ENCODE measurements at places on chromosomes 5 and 9.

DNA sequence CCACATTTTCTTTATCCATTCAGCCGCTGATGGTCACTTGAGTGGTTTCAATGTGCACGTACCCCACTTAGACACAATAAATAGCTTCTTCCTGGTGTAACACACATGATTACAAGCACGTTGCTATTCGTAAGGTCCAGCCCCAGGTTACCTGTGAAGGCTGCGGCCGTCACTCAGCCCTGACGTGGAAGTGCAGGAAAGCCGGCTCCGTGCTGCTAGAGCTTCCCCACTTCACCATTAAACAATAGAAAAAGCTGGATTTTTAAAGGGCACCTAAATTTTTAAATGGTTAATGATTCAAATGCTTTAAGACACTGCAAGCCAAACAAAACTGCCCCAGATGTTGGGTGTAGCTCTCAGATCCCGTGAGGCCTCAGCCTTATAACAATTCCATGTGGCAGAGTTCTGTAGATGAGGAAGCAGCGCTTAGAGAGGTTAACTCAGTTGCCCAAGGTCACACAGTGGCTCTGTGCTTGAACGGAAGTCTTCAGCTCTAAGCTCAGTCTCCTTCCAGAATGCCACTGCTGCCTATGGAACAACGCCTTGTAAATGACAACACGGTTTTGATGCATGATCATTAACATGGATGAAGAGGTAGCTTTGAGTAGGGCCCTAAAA is 125.7 kb downstream of the COL23A1 start:
- DNase-seq, result no peak

GRCh38 chr9:13443346-13444244 is 164.1 kb upstream of the MPDZ start:
- DNase-seq, result no peak

GRCh38 chr5:41815663-41816229 is 54.5 kb downstream of the OXCT1 start:
- no peak for DNase-seq

DNA sequence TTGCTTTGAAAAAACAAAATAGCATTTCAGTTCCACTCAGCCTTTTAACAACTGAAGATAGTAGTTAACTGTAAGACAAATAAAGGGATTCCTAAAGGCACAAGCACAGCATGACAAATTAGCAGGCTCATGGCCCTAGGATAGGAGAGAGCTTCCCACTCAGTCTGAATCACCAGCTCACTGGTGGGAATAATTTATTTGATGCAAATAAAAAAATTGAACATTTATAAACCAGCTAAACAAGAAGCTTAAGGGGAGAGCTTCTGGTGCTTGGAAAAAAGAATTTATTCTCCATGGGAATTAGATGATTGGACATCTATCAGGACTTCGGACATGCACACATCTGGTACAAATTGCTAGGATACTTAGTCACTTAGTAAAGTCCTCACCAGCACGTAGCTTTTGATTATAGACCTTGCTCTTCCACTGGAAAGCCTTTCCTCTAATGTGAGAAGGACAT is 294.1 kb upstream of the TNC start:
- DNase-seq, result no peak

DNA sequence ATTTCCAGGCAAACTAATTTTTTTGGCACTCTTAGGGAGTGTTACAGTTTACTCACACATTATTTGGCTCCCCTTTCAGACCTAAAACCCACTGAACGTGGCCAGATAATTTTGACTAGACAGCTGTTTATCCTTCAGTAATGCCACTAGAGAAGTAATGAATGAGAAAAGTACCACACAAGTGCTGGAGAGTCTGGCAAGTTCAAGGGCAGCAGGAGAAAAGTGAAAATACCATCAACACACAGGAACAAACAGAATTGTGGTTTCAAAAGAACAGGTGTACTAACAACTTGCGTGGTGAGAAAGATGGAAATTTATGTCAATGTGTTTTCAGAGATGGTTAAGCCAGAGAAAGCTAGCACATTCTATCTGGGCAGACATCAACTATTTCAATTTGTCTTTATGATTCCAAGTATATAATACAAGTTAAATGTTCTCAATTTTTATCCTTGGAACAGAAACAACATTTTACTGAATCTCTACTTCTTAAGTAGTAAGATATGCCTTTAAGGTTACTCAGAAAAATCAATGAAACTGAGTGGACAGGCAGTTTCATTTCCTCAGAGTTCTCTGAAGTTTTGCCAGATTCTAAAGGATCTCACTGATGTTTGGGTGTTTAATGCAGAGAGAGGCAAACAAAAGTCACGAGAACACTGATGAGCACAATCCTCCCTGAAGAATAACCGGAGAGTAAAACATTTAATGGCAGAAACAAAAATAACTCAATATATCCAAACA is 91.0 kb downstream of the ARSB start:
- DNase-seq, result no peak

Measured in activated CD4-positive, alpha-beta T cell treated with anti-CD3 and anti-CD28 coated beads for 4 hours (primary cell).